ENCODE measurements at places on chromosomes 11 and 22.
A peak's percentile ranks its signal among the peaks of the same experiment; 100 is the strongest.

DNA sequence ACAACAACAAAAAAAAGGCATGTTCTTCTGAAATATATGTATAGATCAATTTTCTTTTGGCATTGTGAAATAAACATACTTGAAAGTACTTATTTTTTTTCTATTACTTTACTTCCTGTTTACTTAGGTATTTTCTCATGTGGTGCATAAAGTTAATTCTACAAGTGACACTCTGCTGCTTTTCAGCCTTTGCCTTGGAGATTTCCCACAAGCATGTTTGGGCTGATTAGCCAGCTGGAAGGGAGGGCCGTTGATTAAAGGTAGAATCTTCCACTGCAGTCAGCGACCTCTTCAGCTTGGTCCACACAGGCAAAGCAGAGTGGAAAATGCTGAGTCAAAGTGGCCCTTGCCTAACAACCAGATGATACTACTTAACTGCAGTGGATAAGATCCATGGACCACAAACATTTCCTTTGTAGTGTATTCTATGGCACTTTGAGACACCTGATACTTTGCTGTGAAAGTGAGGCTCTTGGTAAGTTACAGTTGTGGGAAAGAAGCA lies 176.0 kb downstream of the ARHGAP42 start:
- no peak for DNase-seq

DNA sequence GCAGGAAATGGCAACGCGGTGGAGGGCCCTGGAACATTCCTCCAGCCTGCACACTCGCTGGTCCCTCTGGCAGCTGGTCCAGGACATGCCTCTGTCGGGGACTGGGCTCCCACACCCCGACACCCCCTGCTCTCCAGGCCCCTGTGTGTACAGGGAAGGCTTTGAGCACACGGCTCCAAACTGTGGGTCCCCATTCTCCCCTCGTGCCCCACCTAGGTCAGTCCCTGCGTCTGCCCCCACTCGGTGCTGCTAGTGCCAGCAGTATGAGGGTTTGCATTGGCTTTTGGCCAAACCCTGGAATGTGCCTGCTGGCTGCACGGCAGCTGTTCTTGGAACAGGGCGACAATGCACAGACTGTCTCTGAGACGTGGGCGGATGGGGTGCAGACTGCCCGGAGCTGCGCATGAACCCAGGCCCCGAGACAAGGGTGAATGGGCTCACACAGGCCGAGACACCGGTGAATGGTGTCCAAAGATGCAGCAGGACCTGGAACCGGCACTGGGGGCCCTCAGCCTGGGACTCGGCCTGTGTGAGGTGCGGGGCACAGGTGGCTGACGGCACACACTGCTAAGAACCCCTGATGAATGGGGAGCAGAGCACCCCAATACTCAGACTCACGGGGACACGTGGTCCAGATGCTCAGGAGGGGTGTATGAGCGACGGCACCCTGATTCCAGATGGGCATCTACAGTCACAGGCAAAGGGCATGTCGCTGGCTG lies 7.5 kb upstream of the SYT8 start:
- no peak for DNase-seq

- DNase-seq = no peak
These were observed 991 bp upstream of the SLCO2B1 start for GRCh38 chr11:75149766-75150465.

DNA sequence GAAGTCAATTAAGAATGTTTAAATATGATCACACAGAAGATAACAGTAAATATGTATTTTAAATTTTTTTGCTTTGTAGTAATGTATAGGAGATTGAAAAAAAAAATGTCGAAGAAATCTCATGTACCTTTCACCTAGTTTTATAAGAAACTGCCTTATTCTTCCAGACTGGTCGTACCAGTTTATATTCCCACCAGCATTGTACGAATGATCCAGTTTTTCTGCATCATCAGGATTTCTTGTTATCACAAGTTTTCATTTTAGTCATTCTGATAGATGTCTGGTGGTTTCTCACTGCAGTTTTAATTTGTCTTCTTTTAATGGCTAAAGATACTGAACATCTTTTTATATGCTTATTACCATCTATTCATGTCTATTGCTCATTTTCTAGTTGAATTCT lies 101.8 kb upstream of the CTSC start:
- no peak for DNase-seq

- no peak for DNase-seq
These were observed 788 bp upstream of the RASL10A start for GRCh38 chr22:29316141-29316828.

DNA sequence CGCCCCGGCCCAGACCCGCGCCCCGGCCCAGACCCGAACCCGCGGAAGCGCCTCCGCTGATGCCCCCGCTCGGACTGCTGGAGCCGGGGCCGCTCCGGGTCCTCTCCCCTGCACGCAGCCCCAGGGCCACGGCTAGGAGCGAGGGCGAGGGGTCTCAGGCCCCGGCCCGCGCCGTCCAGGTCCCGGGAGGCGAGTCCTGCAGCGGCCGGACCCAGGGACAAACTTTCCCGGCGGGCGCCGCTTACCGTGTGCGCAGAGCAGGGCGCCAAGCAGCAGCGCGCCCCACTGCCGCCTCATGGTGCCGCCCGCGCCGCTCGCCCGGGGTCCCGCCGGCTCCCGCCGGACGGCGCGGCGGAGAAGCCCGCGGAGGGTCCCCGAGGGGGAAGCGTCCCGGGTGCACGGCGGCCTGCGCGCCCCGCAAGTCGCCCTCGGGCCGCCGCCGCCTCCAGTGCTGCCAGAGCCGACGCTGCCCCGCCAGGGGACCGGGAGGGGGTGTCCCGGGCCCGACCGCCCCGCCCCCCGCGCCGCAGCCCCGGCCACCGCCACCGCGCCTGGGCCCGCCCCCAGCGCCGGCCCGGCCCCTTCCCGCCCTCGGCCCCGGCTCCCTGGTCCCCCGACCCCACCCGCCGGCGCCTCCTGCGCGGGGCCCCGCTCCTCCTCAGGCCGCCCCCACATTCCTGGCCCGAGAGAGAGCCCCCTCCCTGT lies at the start of gene LRP4:
TSS of gene LRP4 (minus strand) at position 468 of the 705 bp plus-strand sequence. CDS start at position 297, 171 bp downstream.
- peak; percentile 20 for DNase-seq

- no peak for DNase-seq
These were observed 82.9 kb downstream of the OSBP2 start for GRCh38 chr22:30777587-30777986.

DNA sequence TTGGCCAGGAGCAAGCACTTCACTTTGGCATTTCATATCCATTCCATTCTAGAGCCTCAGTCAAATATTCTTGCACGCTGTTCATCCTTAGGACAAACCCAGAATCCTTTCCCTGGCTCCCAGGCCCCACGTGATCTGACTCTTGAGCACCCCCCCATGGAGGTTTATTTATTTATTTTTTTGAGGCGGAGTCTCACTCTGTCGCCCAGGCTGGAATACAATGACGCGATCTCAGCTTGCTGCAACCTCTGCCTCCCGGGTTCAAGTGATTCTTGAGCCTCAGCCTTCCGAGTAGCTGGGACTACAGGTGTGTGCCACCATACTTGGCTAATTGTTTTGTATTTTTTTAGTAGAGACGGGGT lies 12.7 kb upstream of the TSGA10IP start:
- DNase-seq = no peak

GRCh38 chr22:49779211-49779610 lies 48.5 kb downstream of the BRD1 start:
- no peak for DNase-seq

GRCh38 chr22:46560696-46561295 lies 23.4 kb upstream of the CELSR1 start:
- no peak for DNase-seq

- no peak for DNase-seq
These were observed 18.1 kb downstream of the DUSP8 start for GRCh38 chr11:1553808-1554594.

- no peak for DNase-seq
These were observed 577 bp upstream of the DKK3 start for GRCh38 chr11:12008790-12009616.

- no peak for DNase-seq
These were observed 3.2 kb upstream of the PIWIL4 start for GRCh38 chr11:94563848-94564467.

DNA sequence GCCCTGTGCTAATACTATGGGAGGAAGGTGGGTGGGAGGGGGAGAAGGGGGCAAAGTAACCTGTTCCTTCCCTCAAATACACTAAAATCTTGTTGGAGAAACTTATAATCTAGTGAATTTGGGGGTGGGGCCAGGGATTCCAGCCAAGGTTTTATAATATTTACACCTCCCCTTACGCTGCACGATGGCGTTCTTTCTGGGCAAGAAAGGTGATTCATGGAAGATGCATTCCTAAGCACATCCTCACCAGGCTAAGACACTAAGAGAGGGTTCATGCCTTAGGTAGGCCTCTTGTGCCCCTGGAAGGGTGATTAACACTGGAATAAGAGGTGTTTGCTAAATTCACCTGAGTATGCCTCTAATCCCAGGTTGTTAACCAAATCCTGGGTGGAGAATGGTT lies 82.6 kb downstream of the BARX2 start:
- no peak for DNase-seq

DNA sequence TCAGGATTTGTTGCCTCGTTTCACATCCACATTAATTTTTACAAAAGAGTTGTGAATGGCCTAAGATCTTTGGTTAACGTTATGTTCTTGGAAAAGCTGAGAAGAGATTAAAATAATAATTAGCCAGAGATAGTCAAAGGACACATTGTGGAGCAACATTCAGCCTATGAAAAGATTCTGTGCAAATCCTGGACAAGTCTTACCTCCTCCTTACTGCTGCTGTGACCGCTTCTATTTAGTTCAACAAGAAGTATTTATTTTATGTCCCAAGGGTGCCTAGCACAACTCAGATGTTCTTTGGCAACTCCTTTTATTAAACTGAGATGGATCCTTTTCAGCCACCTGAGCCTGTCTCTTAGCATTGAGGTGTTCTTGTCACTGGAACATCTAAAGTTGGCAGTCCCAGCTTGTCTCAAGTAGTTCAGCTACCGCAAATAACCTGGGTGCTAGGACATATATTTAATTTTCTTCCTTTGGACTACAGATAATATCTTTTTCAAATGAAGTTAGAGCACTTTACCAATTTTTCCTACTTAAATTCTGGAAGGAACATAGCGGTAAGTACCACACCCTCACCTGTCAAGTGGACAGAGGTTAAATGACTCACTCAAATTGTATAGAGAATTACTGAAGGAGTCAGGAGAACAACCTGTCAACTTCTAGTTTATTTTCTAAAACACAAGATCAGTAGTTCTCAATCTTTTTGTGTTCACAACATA lies 80.5 kb upstream of the CHRM4 start:
- DNase-seq = no peak

All from activated gamma-delta T cell treated with Interleukin-2 at 50 U/mL for 16 hours (primary cell).